ENCODE measurements at places on chromosomes 3 and 15. TPM values are rescaled to one million over a fixed set of nuclear protein-coding genes. Genes with fewer than 3 reads are reported as not detected.

DNA sequence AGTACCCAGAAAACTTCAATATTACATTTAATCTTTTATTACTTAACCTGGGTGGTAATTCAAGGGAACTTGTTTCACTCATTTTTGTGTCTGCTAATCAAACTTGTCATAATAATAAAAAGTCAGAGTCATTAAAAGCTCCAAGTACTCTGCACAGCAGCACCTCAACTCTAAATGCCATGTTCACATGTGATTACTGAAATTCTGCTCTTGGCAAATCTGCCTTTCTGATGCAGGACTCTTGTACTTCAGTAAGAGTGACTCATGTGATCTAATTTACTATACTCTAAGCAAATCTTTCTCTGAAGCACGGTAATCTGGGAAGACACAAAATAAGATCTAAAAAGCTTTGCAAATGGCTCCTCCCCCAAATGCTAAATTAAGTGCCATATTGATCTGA is 6.4 kb downstream of the ROBO1 start:
- no peak for DNase-seq
- no peaks in the 10 kb centered on the region for H3K27me3 ChIP-seq
- no peak overlapping the region for H3K27ac ChIP-seq
- no peaks in the 10 kb centered on the region for H3K4me1 ChIP-seq
- no peaks in the 10 kb centered on the region for H3K36me3 ChIP-seq

GRCh38 chr3:102141928-102142239 is 292.6 kb downstream of the NFKBIZ start:
- no peak overlapping the region for H3K4me3 ChIP-seq
- no peaks in the 10 kb centered on the region for H3K36me3 ChIP-seq
- H3K27me3 ChIP-seq, result no peaks in the 10 kb centered on the region
- H3K27ac ChIP-seq, result peak overlapping the region; percentile 67
- peaks cover 23% of the 10 kb centered on the region for H3K4me1 ChIP-seq

GRCh38 chr3:171175741-171176234 is 149.3 kb upstream of the SLC2A2 start:
- peak overlapping the region; percentile 62 for H3K4me3 ChIP-seq
- no peaks in the 10 kb centered on the region for H3K36me3 ChIP-seq
- H3K4me1 ChIP-seq, result peaks cover 16% of the 10 kb centered on the region
- no peaks in the 10 kb centered on the region for H3K27me3 ChIP-seq

GOLGA6L10 gene
- total RNA-seq, result 1.4 TPM

- H3K4me1 ChIP-seq, result no peaks in the 10 kb centered on the region
- H3K27me3 ChIP-seq, result no peaks in the 10 kb centered on the region
- no peak overlapping the region for H3K4me3 ChIP-seq
- DNase-seq, result peak; percentile 29
These were observed 34.0 kb downstream of the ARIH2 start for GRCh38 chr3:48952510-48953118.

- DNase-seq, result no peak
- no peaks in the 10 kb centered on the region for H3K36me3 ChIP-seq
- H3K27me3 ChIP-seq, result no peaks in the 10 kb centered on the region
These were observed 24.7 kb downstream of the PXK start for GRCh38 chr3:58357402-58357801.

DNA sequence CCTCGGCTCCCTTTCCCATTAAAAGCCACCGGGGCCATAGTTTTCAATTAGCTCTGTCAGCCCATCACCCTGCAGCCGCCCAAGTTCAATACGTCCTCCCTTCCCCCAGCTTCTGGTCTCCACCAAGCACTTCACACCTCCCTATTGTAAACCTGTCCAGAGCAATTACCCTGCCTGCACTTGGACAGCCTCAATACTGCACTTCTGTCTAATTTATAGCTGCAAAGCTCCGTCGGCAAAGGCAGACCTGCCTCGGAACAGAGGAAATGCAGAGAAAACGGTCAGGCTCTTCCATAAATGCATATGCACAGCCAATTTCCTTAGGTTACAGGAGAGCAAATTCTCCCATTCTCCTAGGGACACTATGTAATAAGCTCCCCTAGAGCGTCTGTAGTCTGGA is 21.9 kb downstream of the LRIG1 start:
- H3K36me3 ChIP-seq, result no peaks in the 10 kb centered on the region
- H3K27ac ChIP-seq, result no peak overlapping the region
- no peak for DNase-seq

CRYGS gene
- 0.88 TPM for total RNA-seq

GRCh38 chr3:176776622-176777175 is 420.6 kb downstream of the TBL1XR1 start:
- no peak overlapping the region for H3K27ac ChIP-seq
- no peaks in the 10 kb centered on the region for H3K27me3 ChIP-seq
- no peaks in the 10 kb centered on the region for H3K4me1 ChIP-seq
- no peak overlapping the region for H3K4me3 ChIP-seq

- H3K36me3 ChIP-seq, result no peaks in the 10 kb centered on the region
- no peak for DNase-seq
- no peak overlapping the region for H3K4me3 ChIP-seq
- peaks cover 7% of the 10 kb centered on the region for H3K4me1 ChIP-seq
These were observed 8.2 kb downstream of the XYLB start for GRCh38 chr3:38354588-38355330.

- no peaks in the 10 kb centered on the region for H3K36me3 ChIP-seq
- H3K4me1 ChIP-seq, result no peaks in the 10 kb centered on the region
- no peak overlapping the region for H3K27ac ChIP-seq
- DNase-seq, result no peak
- no peak overlapping the region for H3K4me3 ChIP-seq
These were observed 93.9 kb downstream of the CPN2 start for GRCh38 chr3:194257151-194257621.

DNA sequence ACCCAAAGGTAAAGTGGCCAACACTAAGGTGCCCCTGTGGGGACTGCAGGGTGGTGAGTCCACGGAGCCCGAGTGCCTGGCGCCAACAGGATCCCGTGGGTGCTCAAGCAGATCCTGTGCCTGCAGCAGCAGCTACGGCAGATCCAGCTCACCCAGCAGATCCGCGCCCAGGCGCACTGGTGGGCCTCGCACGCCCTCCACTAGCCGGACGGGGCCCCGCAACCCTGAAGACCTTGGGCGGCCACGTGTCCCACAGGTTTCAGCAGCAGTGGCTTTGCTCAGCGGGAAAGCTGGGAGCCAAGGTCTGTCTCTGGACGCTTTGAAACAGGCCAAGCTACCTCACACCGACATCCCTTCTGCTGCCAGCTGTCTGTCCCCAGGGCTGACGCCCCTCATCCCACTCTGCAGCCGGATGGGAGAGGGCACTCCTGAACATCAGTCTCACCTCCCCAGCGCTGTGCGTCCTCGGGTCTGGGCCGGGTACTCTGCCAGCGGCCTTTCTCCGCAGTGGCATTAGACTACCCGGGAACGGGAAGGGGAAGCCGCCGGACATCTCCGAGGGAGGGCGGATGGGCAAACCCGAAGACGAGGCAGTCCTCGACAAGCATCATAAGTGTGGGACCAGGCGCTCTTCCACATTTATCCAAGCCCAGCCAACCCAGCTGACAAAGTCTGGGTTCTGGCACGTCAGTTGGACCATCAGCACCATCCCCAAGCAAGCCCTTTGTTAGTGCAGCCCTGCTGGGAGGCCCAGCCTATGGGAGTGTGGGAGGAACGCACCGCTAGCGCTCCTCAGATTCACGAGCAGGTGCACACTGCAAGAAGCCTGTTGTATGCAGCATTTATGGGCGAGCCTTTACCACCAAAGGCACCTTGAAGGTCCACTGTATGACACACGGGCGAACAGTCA is 212.6 kb upstream of the UBE2E2 start:
- DNase-seq, result no peak
- H3K27ac ChIP-seq, result no peak overlapping the region
- no peaks in the 10 kb centered on the region for H3K36me3 ChIP-seq
- H3K4me1 ChIP-seq, result no peaks in the 10 kb centered on the region
- H3K4me3 ChIP-seq, result no peak overlapping the region
- H3K27me3 ChIP-seq, result no peaks in the 10 kb centered on the region

GRCh38 chr15:83656192-83656591 is 2.3 kb downstream of the ADAMTSL3 start:
- H3K36me3 ChIP-seq, result no peaks in the 10 kb centered on the region
- H3K27me3 ChIP-seq, result peaks cover 23% of the 10 kb centered on the region
- no peak for DNase-seq

B3GALNT1 gene
- 29.2 TPM for total RNA-seq

DNA sequence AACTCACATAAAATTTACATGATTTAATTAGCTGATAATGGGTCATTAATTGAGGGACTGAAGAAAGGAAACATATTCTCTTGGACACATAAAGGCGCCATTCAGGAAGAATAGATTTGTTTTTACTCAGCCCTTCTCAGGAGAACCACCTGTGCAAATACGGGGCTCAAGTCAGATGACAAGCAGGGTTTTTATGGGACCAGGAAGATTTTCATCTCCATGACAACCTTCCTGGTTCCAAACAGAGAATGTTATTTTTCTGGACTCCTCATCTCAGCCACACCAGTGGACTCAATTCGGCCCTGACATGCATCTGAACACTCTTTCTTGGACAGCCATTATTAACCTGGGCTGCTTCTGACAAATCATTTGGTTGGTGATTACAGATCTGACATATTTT is 120.5 kb downstream of the PDZRN3 start:
- peaks cover 36% of the 10 kb centered on the region for H3K4me1 ChIP-seq
- DNase-seq, result no peak
- peak overlapping the region; percentile 65 for H3K27ac ChIP-seq
- no peaks in the 10 kb centered on the region for H3K36me3 ChIP-seq

- H3K27me3 ChIP-seq, result no peaks in the 10 kb centered on the region
- peaks cover 33% of the 10 kb centered on the region for H3K4me1 ChIP-seq
- DNase-seq, result no peak
- H3K36me3 ChIP-seq, result no peaks in the 10 kb centered on the region
These were observed 39.0 kb upstream of the CBLB start for GRCh38 chr3:105907777-105908176.

DNA sequence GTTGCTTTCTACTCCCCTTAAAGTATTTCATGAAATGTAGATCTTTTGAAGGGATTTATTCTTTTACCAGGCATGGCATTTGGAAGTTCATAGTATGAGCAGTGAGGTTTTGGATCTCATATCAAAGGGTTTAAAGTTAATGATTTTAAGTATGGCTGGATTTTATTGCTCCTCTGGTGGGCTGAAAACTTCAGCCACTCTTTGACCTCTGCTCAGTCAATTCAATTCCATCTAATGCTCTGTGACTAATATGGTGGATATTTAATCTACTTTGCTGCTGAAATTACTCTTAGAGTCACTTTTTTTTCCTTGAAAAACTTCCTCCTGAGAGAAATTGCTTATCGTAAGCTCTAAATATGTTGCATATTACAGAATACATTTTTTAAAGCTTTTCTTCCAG is 218.6 kb downstream of the NR2F2 start:
- H3K4me1 ChIP-seq, result no peaks in the 10 kb centered on the region
- no peak overlapping the region for H3K4me3 ChIP-seq
- no peak overlapping the region for H3K27ac ChIP-seq

KIF15 gene
- 1.8 TPM for total RNA-seq

DNA sequence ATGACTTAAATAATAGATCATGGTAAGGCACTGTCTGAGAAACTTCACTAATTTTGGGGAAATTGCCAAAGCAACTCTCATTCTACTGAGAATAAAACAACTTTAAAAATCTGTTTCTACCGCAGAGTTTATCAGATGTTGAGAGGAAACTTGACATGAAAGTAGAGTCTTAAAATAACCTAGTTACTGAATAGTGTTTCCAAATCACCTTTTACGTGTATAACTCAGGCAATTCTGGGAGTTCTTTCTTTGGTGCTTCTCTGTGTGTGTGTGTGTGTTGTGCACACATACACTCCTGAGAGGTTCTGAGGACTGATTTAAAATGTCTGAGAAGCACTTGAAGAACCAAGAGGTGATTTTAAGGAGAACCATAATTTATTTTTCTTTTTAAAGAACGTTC is 236.6 kb downstream of the SV2B start:
- no peaks in the 10 kb centered on the region for H3K27me3 ChIP-seq
- no peak for DNase-seq
- no peaks in the 10 kb centered on the region for H3K36me3 ChIP-seq
- no peaks in the 10 kb centered on the region for H3K4me1 ChIP-seq

DNA sequence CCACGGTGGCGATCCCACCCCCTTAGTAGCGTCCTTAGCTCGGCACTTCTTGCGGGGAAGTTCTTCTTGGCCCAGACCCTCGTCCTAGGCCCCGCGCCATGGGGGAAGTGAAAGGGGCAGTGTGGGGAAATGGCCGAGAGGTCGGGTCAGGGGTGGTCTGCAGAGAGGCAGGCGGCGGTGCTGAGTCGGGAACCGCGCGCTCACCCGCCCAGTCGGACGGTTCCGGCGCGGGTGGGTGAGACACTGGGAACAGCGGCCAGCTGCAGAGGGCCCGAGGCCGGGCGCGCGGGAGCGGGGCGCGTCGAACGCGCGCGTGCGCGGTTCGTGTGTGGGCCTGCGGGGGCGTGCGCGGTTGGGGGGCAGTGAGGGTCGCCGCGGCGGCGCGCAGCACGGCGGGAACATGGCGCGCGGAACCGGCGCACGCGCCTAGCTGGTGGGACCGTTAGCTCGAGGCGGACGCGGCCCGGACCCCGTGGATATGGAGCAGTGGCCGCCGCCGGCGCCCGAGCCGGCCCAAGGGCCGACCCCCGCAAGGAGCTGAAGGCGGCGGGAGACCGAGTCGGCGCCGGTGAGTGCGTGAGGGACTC is 246.9 kb downstream of the GOLGA6L6 start:
- no peak overlapping the region for H3K27ac ChIP-seq
- no peaks in the 10 kb centered on the region for H3K27me3 ChIP-seq
- no peak overlapping the region for H3K4me3 ChIP-seq
- no peaks in the 10 kb centered on the region for H3K4me1 ChIP-seq
- no peaks in the 10 kb centered on the region for H3K36me3 ChIP-seq
- peak; percentile 44 for DNase-seq

- no peaks in the 10 kb centered on the region for H3K27me3 ChIP-seq
- H3K4me1 ChIP-seq, result peaks cover 31% of the 10 kb centered on the region
- DNase-seq, result peak; percentile 99
- peak within 1 kb of the TSS; percentile 91 for H3K4me3 ChIP-seq
- H3K36me3 ChIP-seq, result peaks cover 3% of the 10 kb centered on the region
These were observed at the start of gene KLHDC8B for GRCh38 chr3:49171119-49171774. KLHDC8B (plus strand) TSS chr3:49171598; CDS start chr3:49172770, 1,172 bp downstream.

SAXO2 gene
- 6.2 TPM for total RNA-seq

All from osteoblast (primary cell).